Tibial artery (tissue), 4 donors: ENCODE measurements at places on chromosomes 3 and 15.

DNA sequence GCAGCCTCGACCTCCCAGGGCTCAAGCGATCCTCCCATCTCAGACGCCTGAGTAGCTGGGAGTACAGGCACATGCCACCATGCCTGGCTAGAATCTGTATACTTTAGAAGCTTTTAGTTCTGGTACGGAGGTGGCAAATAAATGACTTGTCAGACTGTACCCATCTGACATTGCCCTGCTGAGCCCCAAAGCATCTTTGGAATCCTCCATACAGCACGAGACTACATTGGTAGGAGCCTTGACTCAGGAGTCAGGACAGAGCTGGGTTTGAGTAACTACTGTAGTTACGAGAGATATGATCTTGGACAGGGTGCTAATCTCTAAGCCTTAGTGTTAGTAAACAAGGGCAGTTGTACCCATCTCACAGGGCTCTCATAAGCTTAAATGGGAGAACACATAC, 67.8 kb upstream of the NPHP3 start:
- H3K27ac ChIP-seq = no peak overlapping the region
- no peaks in the 10 kb centered on the region for H3K36me3 ChIP-seq
- no peak for DNase-seq
- H3K4me3 ChIP-seq = no peak overlapping the region
- no peaks in the 10 kb centered on the region for H3K27me3 ChIP-seq

DNA sequence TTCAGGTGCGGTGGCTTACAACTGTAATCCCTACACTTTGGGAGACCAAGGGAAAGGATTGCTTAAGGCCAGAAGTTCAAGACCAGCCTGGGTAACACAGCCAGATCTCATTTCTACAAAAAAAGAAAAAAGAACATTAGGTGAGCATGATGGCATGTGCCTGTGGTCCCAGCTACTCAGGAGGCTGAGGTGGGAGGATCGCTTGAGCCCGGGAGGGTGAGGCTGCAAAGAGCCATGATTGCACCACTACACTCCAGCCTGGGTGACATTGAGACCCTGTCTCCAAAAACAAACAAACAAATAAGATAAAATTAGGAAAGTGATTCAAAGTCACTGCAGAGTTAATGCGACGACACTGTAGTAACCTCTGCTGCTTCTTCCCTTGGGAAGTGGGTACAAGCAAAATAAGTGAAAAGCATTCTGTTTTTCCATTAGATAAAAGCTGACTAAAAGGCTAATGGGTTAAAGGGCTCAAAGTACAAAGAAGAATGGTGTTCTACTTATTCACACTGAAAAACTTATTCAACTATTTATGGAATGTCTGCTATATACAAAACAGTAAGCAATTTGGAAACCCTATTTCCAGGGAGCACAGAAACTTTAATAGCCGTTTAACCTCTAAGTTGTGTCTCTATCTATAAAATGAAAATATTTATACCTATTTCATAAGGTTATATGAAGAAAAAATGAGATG, 8.0 kb upstream of the RPS27L start:
- no peaks in the 10 kb centered on the region for H3K27me3 ChIP-seq
- no peaks in the 10 kb centered on the region for H3K4me1 ChIP-seq
- no peak overlapping the region for H3K27ac ChIP-seq
- DNase-seq = no peak
- H3K4me3 ChIP-seq = no peak overlapping the region

DNA sequence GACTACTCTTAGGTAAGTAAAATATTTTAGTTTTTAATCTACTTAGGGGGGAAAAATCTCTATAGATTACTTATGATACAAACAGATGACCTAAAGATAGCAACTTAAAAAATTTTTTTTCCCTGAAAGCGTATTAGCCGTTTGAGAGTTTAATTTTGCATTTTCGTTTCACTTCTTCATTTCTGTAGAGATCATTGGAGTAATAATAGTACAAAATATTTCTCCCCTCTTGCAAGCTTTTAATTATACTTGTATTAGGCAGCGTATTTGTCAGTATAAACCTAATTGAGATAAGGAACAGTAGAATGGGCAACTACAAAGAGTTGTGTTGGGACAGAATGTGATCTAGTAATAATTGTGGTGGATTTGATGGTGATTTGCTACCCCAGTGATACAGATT, 10.3 kb downstream of the SKIL start:
- H3K36me3 ChIP-seq = peaks cover 13% of the 10 kb centered on the region
- H3K4me1 ChIP-seq = peaks cover 28% of the 10 kb centered on the region
- no peak for DNase-seq
- H3K4me3 ChIP-seq = no peak overlapping the region
- H3K27ac ChIP-seq = no peak overlapping the region
- no peaks in the 10 kb centered on the region for H3K27me3 ChIP-seq

DNA sequence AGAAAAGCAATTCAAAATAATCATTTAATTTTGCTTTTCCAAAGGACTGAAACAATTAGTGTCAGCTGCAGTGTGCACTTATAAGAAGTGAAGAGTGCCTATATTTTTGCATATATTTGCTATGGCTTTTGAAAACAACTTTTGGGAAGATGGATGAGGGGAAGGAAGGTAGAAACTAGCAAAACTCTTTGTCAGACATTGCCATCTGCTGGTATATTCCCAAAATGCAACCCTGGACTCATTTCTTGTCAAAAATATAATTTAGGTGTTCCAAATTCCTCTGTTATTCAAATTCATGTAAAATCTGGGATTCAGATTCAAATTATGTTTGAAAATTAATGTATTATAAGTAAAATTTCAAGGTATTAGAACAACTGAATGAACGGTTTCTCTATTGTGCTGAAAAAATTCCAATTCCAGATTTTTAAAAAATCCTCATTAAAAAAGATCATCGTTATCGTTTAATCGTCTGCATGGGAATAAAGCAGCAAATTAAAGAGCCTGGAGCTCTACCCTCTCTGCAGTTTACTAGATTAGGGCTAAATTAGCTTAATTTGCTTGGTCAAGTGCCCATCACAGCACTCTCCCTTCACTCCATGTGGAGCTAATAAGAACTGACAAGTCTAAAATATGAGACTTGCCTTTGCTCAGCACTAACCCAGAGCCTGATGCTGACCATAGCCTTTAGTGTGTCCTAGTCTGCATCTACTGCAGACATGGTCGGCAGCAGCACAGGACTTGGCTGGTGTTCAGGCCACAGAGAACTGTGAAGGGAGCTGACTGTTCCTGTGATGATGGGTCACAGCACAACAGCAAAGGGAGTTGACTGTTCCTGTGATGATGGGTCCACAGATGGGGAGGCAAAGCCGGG, 67.9 kb upstream of the MITF start:
- H3K36me3 ChIP-seq = no peaks in the 10 kb centered on the region
- H3K4me3 ChIP-seq = no peak overlapping the region
- H3K4me1 ChIP-seq = no peaks in the 10 kb centered on the region
- no peak overlapping the region for H3K27ac ChIP-seq
- H3K27me3 ChIP-seq = no peaks in the 10 kb centered on the region
- DNase-seq = no peak

DNA sequence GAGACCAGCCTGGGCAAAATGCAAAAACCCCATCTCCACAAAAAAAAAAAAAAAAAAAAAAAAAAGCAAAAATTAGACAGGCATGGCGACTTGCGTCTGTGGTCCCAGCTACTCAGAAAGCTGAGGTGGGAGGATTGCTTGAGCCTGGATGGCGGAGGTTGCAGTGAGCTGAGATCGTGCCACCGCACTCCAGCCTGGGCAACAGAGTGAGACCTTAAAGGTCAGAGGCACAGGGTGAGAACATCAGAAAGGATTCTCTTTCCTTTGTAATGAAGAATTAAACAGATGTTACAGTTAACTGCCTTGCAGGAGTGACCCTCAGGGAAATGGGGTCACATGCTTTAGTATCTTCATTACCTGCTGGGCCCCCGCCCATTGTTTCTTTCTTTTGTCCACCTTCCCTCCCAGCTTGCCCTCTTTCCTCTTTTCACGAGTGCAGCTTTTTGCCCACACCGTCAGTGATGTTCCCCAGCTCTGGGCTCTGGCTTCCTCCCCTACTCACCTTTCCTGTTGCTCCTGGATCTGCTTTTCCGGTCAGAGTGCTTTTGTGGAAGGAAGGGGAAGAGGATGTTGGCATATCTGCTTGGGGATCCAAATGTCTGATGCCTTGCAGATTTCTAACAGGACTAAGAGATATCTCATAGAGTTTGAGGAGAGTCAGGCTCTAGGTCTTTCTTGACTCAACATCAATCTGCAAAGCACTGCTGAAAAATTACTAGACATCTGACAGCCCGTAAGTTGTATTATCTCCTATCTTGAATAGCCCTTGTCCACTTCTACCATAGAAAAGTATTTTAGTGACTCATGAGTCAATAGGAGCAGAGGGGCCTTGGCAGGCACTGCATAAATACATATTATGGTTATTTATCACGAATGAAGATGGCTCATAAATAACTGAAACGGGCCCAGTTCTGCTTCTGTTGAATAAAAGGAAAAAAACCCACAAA, 35.6 kb upstream of the NDUFB4 start:
- DNase-seq = no peak
- H3K36me3 ChIP-seq = no peaks in the 10 kb centered on the region
- no peaks in the 10 kb centered on the region for H3K27me3 ChIP-seq
- H3K4me3 ChIP-seq = no peak overlapping the region
